Activated T-cell treated with anti-CD3 and anti-CD28 coated beads, Interleukin-2, amount 50 U/mL, for 72 hours (primary cell): ENCODE measurements at places on chromosomes 7 and 10. TPM values are rescaled to one million over a fixed set of nuclear protein-coding genes. Genes with fewer than 3 reads are reported as not detected.

Gene STAMBPL1
- 28.2 TPM for total RNA-seq

Gene GJD4
- not detected for total RNA-seq

GRCh38 chr10:15363031-15363430 lies 8.1 kb downstream of the FAM171A1 start:
- peaks cover 4% of the 10 kb centered on the region for H3K4me1 ChIP-seq
- H3K4me3 ChIP-seq = no peak overlapping the region
- DNase-seq = no peak

DNA sequence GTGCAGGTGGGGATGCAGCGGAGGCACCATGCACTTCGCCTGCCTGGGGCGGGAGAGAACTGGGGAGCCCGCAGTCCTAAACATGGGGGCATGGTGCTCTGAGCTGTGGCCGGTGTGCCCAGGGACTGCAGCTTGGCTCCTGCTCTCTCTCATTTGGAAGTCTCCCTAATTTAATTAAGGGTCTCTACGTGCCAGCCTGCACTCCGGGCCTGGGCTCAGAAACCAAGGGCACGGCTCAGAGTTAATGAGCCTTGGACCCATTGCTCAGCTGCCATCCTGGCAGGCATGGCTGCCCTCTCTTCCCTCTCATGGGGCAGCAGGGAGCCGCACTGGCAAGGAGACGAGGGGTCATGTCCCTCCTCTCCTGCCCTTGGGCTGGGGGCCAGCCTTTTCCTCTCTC lies 115.6 kb downstream of the CDH23 start:
- no peaks in the 10 kb centered on the region for H3K27me3 ChIP-seq
- no peaks in the 10 kb centered on the region for H3K36me3 ChIP-seq
- no peaks in the 10 kb centered on the region for H3K4me1 ChIP-seq
- no peak overlapping the region for H3K27ac ChIP-seq
- H3K4me3 ChIP-seq = no peak overlapping the region

DNA sequence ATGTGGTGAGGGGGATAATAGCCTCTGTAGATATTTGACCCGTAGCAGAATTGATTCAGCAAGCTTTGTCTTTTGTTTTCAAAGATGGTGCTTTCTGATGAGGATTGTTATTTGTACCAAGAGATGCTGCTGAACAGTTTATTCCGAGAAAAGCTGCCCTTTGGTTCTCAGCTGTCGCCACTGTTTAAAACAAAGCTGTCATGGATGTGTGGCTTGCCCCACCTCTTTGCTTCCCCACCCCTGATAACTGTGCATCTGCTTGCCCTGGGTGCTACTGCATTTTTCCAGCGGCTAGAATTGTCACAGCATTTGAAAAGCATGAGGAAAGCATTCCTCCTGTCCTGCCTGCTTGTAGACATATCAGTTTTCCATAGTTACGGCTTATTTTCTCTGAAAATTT lies 226.9 kb upstream of the CSTF2T start:
- H3K36me3 ChIP-seq = no peaks in the 10 kb centered on the region
- H3K27me3 ChIP-seq = peaks cover 6% of the 10 kb centered on the region
- no peak for DNase-seq

DNA sequence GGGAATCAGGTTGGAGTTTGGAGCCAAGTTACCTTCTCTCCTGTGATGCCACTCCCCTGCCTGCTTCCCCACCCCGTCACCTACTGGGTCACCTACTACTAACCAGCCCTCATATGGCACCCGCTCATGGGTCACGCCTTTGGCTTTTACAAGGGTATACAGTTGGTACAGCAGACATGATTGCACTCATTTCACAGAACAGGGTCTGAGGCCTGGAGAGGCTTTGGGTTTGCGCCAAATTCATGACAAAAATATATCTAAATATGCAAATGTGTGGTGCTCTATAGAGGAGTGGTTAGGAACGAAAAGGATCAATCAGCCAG lies 10.7 kb downstream of the CRYGN start:
- H3K4me3 ChIP-seq = peak overlapping the region; percentile 48
- H3K27me3 ChIP-seq = no peaks in the 10 kb centered on the region
- H3K36me3 ChIP-seq = no peaks in the 10 kb centered on the region
- DNase-seq = no peak
- peaks cover 51% of the 10 kb centered on the region for H3K4me1 ChIP-seq
